ENCODE measurements at places on chromosomes 7 and 10. TPM values are rescaled to one million over a fixed set of nuclear protein-coding genes. Genes with fewer than 3 reads are reported as not detected.

The SDK1 gene
- 0.72 TPM for total RNA-seq

The DNMBP gene
- 25.8 TPM for total RNA-seq

The HOXA1 gene
- total RNA-seq: 3.8 TPM

The WDR86 gene
- total RNA-seq: not detected

The MKI67 gene
- total RNA-seq: 70.7 TPM

The LRRC61 gene
- total RNA-seq: 0.15 TPM

The DRGX gene
- total RNA-seq: not detected

The TMEM196 gene
- not detected for total RNA-seq

The IKZF1 gene
- total RNA-seq: not detected

The AKR1C4 gene
- total RNA-seq: 0.32 TPM

The CFAP43 gene
- total RNA-seq: 0.19 TPM

Data from A549 treated with ZK216348 at 1 μM for 4 hours (cell line).